Body of pancreas (tissue), 4 donors: ENCODE measurements at places on chromosomes 6 and 20.

- DNase-seq = no peak
Measured at GRCh38 chr6:82987951-82988350, 77.7 kb downstream of the UBE3D start.

DNA sequence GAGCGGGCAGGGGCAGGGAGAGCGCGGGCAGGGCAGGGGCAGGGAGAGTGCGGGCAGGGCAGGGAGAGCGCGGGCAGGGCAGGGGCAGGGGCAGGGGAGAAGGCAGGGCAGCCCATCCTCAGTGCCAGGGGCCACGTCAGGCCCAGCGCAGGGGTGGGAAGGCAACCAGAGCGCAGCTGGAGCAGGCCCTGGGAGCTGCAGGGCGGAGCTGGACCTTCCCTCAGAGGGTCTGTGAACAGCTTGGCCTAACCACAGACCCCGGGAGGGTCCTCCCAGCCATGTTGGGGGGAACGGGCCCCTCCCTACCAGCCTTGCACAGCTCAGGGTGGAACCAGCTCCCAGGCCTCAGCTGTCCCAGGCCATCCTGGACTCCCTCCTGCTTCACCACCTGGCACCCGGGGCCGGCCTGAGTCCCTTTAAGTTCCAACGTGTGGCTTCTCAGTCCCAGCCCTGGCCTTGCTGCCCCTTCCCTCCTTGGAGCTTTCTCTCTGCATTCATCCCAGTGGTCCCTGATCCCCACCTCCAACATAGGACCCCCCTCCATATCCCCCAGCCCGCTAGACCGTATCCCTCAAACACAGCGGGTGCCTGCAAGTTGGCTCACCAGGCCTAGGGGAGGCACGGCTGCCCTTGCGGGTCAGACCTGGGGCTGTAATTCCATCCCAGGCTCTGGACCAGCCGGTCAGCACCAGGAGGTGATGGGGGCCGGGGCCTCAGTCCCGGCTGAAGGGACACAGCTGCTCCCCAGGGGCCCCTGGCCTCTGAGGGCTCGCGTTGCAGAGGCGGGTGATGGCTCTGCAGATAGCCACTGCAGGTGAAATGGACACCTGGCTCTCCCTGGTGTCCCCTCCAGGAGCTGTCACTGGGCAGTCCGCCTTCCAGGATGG, 5.6 kb upstream of the ZBTB46 start:
- DNase-seq = no peak

DNA sequence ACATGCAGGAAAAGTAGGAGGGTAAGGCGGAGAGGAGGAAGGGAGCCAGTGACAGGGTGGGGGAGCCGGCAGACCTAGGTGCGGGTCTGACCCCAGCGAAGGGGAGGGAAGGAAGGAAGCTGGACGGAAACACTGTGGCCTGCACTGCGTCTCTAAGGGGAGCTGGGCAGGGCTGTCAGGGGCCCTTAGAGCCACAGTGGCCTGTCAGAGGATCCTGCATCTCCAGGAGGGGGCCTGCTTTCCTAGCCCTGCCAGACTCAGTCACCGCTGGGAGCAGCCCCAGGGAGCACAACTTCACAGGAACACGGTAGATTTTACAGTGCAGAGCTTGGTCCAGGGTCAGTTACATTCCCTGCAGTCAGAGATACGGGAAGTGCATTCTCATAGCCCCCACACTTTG, 118.2 kb downstream of the PACRG start:
- DNase-seq = no peak

DNA sequence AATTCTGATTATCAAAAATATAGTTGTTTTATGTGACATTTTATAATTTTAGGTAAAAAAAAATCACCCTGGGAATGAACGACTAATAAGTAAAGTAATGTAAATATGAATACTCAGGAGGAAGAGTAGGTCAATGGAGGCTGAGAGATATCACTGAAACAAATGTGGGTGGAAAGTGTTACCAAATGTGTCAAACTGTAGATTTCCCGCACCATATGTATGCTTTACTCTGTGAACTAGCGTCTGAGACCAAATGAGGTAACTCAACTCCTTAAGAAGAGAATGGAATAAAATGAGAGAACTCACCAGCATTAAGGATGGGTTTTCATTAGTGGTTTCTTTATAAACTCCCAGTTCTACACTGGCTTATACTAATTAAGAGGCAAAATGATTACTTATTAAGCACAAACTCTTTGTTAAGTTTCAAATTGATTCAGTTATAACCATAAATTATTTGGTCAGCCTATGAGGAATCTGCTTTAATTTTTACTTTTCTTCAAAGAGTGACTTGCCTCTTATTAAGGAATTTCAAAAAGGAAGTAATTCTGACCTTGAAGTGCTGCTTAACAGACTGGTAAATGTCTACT, 784.7 kb upstream of the GJE1 start:
- DNase-seq = no peak

DNA sequence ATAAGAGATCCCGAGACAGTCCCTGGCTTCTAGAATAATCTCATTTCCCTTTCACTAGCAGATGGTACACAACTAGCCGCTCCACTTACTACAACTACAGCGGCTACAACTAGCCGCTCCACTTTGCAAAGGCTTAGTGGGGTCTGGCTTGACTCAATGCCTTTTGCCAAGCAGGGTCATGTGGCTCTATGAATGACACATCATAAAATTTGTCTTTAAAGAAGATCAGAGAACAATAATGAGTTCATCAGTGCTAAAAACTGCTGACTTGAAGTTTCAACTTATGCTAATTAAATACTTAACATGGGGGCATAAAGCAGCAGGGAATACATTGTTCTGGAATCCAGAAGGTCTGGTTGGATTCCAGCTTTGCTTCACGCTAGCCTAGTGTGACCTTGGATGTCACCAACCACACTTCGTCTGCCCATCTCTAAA, 2.0 kb upstream of the MICAL1 start:
- DNase-seq = no peak

- DNase-seq = peak; percentile 86
Measured at GRCh38 chr20:33211817-33212424, 5.2 kb upstream of the BPIFA3 start.

DNA sequence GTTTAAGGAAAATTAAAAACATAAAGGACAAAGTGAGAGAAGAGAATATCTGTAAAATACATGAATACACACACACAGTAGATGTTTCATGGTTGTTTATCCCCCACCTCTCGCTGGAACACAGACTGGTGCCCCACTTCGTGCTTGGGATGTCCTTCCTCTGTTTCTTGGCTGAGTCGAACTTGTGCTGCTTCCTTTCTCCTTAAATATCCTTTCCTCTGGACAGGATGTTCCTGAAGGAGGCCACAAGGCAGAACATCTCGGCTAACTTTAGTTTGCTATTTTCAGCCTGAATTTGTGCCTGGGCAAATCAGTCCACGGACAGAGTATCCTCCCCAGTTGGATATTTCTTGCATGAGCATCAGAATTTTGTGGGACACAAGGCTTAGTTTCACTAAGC, 54.7 kb upstream of the ZMYND8 start:
- no peak for DNase-seq

GRCh38 chr20:341682-342081, 5.2 kb upstream of the NRSN2 start:
- DNase-seq = no peak

- no peak for DNase-seq
Measured at GRCh38 chr6:157905590-157906342, 75.9 kb upstream of the SYNJ2 start.

DNA sequence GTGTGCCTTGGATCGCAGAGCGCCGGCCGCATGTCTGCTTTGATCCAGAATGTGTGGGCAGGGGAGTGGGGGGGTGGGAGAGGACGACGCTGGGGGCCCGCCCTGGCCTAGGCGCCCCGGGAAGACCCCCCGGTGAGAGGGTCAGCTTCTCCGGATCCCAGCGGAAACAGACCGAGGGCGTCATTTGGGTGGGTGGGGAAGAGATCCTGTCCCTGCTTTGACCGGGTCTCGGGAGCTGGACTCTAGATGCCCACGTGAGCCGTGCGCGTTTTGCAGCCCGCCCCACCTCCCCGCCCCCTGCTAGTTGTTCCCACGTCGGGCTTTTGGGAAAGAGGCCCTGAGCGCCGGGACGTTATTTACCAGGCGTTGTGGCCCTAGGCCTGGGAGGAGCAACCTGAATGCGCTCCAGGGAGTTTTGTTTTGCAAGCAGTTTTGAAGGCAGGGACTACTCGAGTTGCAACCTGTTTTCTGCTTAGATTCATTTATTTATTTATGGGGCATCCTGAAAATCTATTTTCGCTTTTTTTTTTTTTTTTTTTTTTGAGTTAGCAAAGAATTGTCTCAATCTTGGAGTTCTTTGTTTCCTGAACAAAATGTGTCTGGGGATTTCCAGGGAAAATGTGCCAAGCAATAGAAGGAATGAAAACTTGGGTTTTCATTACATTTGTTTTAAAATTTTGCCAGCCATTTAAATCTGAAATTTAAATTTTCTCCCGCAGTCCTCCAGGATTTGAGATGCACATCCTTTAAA, 1.6 kb downstream of the DSP start:
- DNase-seq = peak; percentile 91

DNA sequence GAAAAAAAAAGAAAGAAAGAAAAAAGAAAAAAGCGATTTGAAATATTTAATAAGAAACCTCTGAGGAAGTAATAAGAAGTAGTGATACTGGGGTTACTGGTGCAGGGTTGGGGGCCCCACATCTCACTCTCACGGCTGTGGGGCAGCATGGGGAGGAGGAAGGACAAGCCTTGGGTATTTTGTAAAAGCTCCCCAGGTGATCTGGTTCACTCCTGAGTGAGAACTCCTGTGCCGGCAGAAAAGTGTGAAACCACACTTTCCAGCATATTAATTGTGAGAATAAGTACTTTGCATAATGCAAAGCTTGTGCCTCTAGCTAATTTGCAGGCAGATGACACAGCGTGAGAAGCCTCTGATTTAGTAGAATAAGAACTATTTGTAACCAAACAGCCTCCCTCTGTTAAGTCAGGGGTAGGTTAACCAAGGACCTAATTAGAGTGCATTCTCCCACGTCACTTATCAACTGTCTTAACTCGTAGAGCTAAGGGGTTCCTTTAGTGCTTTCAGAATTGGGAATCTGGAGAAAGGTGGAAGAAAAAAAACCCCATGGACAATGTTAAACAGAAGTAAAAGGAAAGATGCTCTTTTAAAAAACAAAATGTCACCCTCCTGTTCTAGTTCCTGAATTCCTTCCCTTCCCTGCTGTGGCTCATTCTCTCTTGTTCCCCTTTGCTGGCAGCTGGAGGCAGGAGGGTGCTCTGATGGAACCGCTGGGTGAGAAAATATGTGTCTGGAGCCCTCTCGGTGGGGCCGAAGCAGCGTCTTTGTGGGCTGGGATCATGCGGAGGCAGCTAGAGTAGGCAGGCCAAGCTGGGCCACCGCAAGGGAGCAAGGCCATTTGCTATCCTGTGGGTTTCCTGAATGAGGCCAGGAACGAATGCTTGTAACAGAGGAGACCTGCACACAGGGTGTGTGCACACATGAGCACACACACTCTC, 108.7 kb downstream of the FYN start:
- DNase-seq = no peak

GRCh38 chr6:41367700-41368099, 32.3 kb downstream of the NCR2 start:
- DNase-seq = peak; percentile 35

- peak; percentile 64 for DNase-seq
Measured at GRCh38 chr20:62367136-62367632, at the start of gene LAMA5. TSS of gene LAMA5 (minus strand) at chr20:62367312. CDS start at chr20:62367245, 67 bp downstream.

DNA sequence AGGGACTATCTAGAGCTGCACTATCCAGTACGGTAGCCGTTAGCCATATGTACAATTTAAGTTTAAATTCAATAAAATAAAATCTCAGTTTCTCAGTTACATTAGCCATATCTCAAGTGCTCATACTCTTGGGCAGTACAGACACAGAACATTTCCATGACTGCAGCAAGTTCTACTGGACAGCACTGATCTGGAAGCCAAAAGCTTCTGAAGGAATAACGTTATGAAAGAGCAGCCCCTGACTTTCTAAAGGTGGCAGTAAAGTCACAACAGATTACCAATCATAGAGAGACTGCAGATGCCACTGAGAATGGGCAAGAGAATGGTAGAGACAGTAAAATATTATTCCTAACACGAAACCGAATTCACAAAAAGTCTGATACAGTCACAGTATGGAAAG, 36.8 kb downstream of the NDRG3 start:
- DNase-seq = no peak

DNA sequence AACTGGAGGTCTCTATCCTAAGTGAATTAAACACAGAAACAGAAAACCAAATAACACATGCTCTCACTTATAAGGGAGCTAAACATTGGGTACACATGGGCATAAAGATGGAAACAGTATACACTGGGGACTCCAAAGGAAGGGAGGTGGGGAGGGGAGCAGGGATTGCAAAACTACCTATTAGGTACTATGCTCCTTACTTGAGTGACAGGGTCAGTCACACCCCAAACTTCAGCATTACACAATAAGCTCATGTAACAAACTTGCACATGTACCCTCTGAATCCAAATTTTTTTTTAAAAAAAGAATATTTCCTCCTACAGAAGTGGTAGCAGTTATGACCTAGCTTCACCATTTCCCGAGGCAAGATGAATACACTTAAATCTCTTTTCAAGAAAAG, 49.5 kb upstream of the MYLIP start:
- no peak for DNase-seq

DNA sequence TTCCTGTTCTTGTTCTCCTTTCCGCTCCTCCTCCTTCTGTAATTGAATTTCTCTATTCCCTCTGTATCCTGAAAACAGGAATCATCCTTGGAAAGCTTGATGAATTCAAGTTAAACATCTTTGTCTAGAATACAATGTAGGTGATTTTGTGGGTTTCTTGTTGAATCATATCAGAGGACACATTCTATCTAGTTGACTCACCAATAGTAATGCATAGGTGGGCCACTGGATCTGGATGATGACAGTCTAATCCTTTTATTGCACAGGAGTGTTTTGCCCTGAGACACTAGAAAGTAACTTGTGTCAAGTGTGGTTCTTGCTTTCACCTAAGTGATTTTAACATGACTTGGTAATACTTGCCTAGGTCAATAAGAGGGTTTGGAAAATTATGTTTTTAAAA, 164.3 kb downstream of the RFPL4B start:
- DNase-seq = no peak

- DNase-seq = no peak
Measured at GRCh38 chr6:13011612-13012146, 295.1 kb downstream of the PHACTR1 start.
